IMR-90 (cell line): ENCODE measurements at places on chromosomes 12 and 14. TPM values are rescaled to one million over a fixed set of nuclear protein-coding genes. Genes with fewer than 3 reads are reported as not detected.

ABHD12B gene
- polyA plus RNA-seq, result not detected in 2 replicates

TAS2R14 gene
- 1.1 and 1.6 TPM in 2 replicates for polyA plus RNA-seq

ARHGEF40 gene
- 58.4 and 62.8 TPM in 2 replicates for polyA plus RNA-seq

OR4L1 gene
- polyA plus RNA-seq, result not detected in 2 replicates

ADAM21 gene
- 0.11 and 0.15 TPM in 2 replicates for polyA plus RNA-seq

POTEG gene
- polyA plus RNA-seq, result not detected in 2 replicates

FIGNL2 gene
- 0.09 and 0.12 TPM in 2 replicates for polyA plus RNA-seq

DHH gene
- polyA plus RNA-seq, result 0.01 and 0.07 TPM in 2 replicates

CD27 gene
- 0.07 and 0.10 TPM in 2 replicates for polyA plus RNA-seq

HOXC4 gene
- 0.23 and 0.26 TPM in 2 replicates for polyA plus RNA-seq

RTL1 gene
- polyA plus RNA-seq, result not detected in 2 replicates

TCHP gene
- 10.9 and 13.4 TPM in 2 replicates for polyA plus RNA-seq

KCNMB4 gene
- polyA plus RNA-seq, result 1.1 TPM in 2 replicates

EP400 gene
- polyA plus RNA-seq, result 10.3 and 11.4 TPM in 2 replicates

PPM1H gene
- polyA plus RNA-seq, result 0.14 TPM in 2 replicates

NFE2 gene
- 0.17 and 0.32 TPM in 2 replicates for polyA plus RNA-seq

TSHR gene
- polyA plus RNA-seq, result not detected in 2 replicates

EML5 gene
- polyA plus RNA-seq, result 5.7 and 8.1 TPM in 2 replicates

NRIP2 gene
- polyA plus RNA-seq, result 0.19 and 0.27 TPM in 2 replicates

GPR65 gene
- 0.05 TPM in 1 of 2 replicates, not detected in the other for polyA plus RNA-seq

DEGS2 gene
- polyA plus RNA-seq, result not detected in 2 replicates
